Mesenchymal stem cell (in vitro differentiated cells and primary cell): ENCODE measurements at places on chromosomes 2 and 18.

DNA sequence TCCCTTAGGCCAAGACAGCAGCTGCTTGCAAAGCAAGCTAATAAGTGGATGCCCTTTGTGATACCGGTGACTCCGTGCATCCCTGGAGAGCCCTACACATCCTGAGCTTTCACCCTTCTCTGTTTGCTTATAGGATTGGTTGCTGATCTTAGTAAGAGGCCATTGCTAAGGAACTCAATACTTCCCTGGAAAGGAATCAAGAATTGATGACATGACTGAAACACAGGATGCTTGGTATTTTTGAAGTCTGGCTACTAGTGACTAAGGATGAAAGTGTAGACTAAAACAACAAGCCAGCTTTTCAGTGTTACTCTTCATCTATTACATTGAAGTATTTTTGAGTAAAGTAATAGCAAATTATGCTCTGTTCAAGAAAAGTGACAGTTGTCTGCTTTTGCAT is 123.0 kb upstream of the SERPINE2 start:
- H3K4me3 ChIP-seq = no peak overlapping the region
- no peak for DNase-seq
- no peaks in the 10 kb centered on the region for H3K27me3 ChIP-seq
- H3K36me3 ChIP-seq = no peaks in the 10 kb centered on the region
- H3K4me1 ChIP-seq = peaks cover 8% of the 10 kb centered on the region
- H3K27ac ChIP-seq = peak overlapping the region; percentile 73

- DNase-seq = peak; percentile 14
- H3K4me3 ChIP-seq = no peak overlapping the region
- no peaks in the 10 kb centered on the region for H3K27me3 ChIP-seq
- no peak overlapping the region for H3K27ac ChIP-seq
- H3K36me3 ChIP-seq = no peaks in the 10 kb centered on the region
Measured at GRCh38 chr18:12741351-12741750, 38.5 kb downstream of the PSMG2 start.

DNA sequence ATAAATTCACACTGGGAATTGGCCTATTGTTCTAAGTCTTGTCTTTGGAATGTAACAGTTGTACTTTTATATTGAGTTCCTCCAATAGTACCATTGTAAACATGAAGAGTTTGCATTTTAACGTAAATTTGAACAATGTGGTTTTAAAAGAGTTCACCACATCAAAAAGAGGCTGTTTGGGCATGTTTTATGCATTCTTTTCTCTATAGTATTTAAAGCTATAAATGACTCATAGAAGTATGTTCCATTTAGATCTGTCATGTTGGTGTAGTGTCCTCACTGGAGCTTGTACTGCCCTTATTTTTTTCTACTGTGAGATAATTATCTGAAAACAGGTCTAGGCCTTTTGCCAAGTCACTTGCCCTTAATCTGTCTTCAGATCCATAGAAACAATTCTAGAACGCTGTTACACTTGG is 141.9 kb downstream of the RHBDD1 start:
- no peak overlapping the region for H3K4me3 ChIP-seq
- DNase-seq = peak; percentile 61
- no peaks in the 10 kb centered on the region for H3K27me3 ChIP-seq
- H3K27ac ChIP-seq = no peak overlapping the region
- no peaks in the 10 kb centered on the region for H3K4me1 ChIP-seq
- H3K36me3 ChIP-seq = no peaks in the 10 kb centered on the region

- H3K27me3 ChIP-seq = no peaks in the 10 kb centered on the region
- no peak within 1 kb of the TSS for H3K27ac ChIP-seq
- H3K4me1 ChIP-seq = no peaks in the 10 kb centered on the region
- H3K4me3 ChIP-seq = no peak within 1 kb of the TSS
- DNase-seq = no peak
Measured at GRCh38 chr2:134253804-134254203, at the start of gene MGAT5. MGAT5 (plus strand) TSS chr2:134254072; CDS start chr2:134254404, 332 bp downstream.

- H3K4me1 ChIP-seq = peaks cover 5% of the 10 kb centered on the region
- peaks cover 12% of the 10 kb centered on the region for H3K36me3 ChIP-seq
- DNase-seq = no peak
- H3K4me3 ChIP-seq = no peak overlapping the region
Measured at GRCh38 chr2:69995511-69995910, 34.1 kb upstream of the ASPRV1 start.

DNA sequence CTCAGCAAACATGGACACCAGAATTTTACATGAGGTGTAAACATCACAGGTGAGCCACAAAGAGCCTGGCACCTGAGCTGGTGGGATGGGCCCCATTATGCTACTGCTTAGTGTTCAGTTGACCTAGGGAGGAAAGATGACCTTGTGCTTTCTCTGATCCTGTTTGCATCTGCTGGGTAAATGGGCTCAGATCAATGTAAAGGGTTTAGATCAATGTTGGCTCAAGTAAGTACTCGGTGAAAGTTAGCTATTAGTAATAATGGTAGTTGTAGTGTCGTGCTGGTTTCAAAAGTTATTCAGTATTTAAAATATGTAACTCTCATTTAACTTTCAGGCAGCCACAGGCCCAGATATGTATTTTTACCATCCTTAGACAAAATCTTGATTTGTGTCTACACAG is 19.8 kb downstream of the ABHD3 start:
- no peak for DNase-seq
- H3K27me3 ChIP-seq = no peaks in the 10 kb centered on the region
- H3K27ac ChIP-seq = no peak overlapping the region
- peaks cover 3% of the 10 kb centered on the region for H3K4me1 ChIP-seq
- no peaks in the 10 kb centered on the region for H3K36me3 ChIP-seq

GRCh38 chr2:127721978-127722355 is 20.7 kb downstream of the SFT2D3 start:
- no peaks in the 10 kb centered on the region for H3K4me1 ChIP-seq
- H3K36me3 ChIP-seq = peaks cover 73% of the 10 kb centered on the region
- no peaks in the 10 kb centered on the region for H3K27me3 ChIP-seq
- H3K4me3 ChIP-seq = no peak overlapping the region

DNA sequence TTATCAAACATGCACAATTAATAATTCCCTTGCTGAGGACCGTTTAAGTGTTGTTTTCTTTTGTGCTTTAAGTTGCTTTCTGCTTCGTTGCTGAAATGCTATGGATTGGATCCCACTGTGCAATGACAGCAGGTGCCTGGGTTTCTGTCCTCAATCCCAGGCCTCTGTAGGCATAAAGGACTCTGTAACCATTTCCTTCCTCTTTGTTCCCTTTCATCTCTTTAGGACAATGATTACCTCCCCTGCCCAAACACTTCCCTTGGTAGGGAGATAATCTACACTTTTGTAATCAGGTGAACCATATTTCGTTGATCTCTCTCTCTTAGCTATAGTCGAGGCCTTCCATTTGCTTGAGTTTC is 58.6 kb upstream of the LYPD6B start:
- DNase-seq = no peak
- no peak overlapping the region for H3K27ac ChIP-seq
- H3K4me1 ChIP-seq = peaks cover 1% of the 10 kb centered on the region
- no peak overlapping the region for H3K4me3 ChIP-seq

GRCh38 chr2:126776255-126776654 is 120.3 kb downstream of the GYPC start:
- peak; percentile 1 for DNase-seq
- peaks cover 12% of the 10 kb centered on the region for H3K4me1 ChIP-seq
- H3K36me3 ChIP-seq = no peaks in the 10 kb centered on the region

- no peaks in the 10 kb centered on the region for H3K27me3 ChIP-seq
- peaks cover 95% of the 10 kb centered on the region for H3K36me3 ChIP-seq
- H3K4me3 ChIP-seq = no peak overlapping the region
Measured at GRCh38 chr2:117960231-117960630, 53.6 kb downstream of the CCDC93 start.

DNA sequence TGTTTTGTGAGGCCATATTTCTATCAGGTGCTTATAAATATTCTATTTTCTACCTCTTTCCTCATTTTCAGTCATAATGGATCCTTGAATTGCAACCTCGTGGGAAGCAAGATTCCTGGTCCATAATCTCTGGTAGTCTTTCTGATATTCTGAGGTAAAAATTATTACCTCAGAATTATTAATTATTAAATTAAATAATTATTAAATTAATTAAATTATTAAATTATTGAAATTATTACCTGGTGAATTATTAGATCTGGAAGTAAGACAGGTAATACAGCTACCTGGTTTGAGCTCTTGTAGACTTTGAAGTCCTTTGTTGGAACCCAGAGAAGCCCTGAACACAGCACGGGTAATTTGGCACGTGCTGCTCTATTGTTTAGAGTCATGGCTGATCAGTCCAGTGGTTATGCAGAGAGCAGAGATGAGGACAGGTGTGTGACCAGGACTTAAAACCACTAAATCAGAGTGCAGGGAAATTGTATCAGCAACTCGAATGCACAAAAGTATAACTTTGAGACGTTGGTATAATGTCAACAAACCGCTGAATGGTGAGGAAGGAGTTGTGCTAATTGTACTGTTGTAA is 46.8 kb upstream of the PTPRM start:
- no peak overlapping the region for H3K4me3 ChIP-seq
- H3K27ac ChIP-seq = no peak overlapping the region
- H3K4me1 ChIP-seq = peaks cover under 1% of the 10 kb centered on the region
- no peaks in the 10 kb centered on the region for H3K36me3 ChIP-seq
- H3K27me3 ChIP-seq = no peaks in the 10 kb centered on the region

DNA sequence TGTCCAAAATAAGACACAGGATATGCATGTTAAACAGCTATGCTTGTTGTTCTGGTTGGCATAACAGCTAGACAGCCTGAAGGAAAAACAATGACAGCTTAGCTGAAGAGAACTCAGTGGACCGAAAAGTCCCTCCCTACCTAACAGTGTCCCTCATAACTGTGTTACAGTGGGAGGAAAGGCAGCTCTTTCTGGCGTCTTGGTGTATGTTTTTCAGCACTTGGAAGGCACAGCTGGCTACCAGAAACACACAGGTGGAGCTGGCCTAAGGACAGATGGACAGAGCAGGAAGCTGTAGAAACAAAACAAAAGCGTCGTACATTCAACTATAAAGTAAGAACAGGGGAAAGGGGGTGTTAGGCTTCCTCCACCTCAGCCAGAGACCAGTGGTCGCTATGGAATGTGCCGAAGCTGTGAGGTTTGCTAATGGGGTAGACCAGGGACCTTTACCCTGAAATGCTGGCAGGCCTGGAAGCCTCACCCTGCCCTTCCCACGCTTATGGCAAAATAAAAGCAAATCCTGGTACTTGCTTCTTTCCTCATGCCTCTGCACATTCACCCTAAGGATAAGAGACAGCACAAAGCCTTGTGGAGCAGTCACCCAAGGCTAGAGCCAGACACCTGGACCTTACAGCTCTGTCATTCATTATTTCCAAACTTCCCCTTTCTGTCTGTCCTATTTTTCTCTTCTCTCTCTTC is 103.5 kb upstream of the TRIB2 start:
- H3K27me3 ChIP-seq = no peaks in the 10 kb centered on the region
- H3K4me3 ChIP-seq = no peak overlapping the region
- no peaks in the 10 kb centered on the region for H3K36me3 ChIP-seq
- no peak overlapping the region for H3K27ac ChIP-seq
- peaks cover 4% of the 10 kb centered on the region for H3K4me1 ChIP-seq
- DNase-seq = no peak

GRCh38 chr2:30030361-30030760 is 109.0 kb upstream of the ALK start:
- H3K27ac ChIP-seq = no peak overlapping the region
- H3K4me3 ChIP-seq = no peak overlapping the region
- H3K4me1 ChIP-seq = no peaks in the 10 kb centered on the region
- no peak for DNase-seq
- H3K36me3 ChIP-seq = no peaks in the 10 kb centered on the region
- peaks cover 5% of the 10 kb centered on the region for H3K27me3 ChIP-seq

DNA sequence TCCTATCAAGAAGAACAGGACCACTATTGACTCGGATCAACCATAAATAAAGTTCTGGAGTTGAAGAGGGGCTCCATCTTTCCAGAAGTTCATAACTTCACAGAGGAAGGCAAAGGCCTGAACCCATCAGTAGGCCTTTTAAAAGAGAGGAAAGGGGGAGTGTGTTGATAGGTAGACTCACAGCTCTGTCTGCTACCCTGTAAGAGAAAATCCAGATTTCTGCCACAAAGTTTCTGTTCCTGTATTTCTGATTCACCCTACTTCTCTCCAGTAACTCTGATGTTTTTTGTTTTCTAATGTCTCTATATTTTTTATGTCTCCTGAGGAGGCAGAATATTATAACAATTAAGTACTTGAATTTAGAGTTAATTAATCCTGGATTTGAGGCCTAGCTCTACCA is 564.0 kb downstream of the TNS1 start:
- no peak for DNase-seq

- no peak for DNase-seq
- peak overlapping the region; percentile 75 for H3K4me3 ChIP-seq
- no peaks in the 10 kb centered on the region for H3K27me3 ChIP-seq
- H3K27ac ChIP-seq = peak overlapping the region; percentile 86
- peaks cover 13% of the 10 kb centered on the region for H3K4me1 ChIP-seq
Measured at GRCh38 chr2:42809131-42809818, 16.9 kb upstream of the HAAO start.

GRCh38 chr18:3451989-3452749 is 2.2 kb downstream of the TGIF1 start:
- peak overlapping the region; percentile 96 for H3K4me3 ChIP-seq
- DNase-seq = peak; percentile 68
- H3K27ac ChIP-seq = peak overlapping the region; percentile 97
- no peaks in the 10 kb centered on the region for H3K27me3 ChIP-seq
- peaks cover 13% of the 10 kb centered on the region for H3K36me3 ChIP-seq
- peaks cover 2% of the 10 kb centered on the region for H3K4me1 ChIP-seq

DNA sequence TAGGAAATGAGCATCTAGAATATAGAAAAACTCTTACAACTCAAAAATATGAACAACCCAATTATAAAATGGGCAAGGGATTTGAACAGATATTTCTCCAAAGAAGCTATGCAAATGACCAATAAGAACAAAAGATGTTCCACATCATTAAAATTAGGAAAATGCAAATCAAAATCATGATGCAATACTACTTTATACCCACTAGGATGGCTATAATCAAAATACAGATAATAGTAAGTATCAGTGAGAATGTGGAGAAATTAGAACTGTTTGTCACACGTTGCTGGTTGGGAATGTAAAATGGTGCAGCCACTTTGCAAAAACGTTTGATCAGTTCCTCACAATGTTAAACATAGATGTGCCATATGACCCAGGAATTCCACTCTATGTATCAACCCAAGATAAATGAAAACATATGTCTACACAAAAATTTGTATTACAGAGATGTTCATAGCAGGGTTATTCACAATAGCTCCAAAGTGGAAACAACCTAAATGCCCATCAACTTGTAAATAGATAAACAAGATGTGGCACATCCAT is 558.4 kb downstream of the SLC4A3 start:
- H3K36me3 ChIP-seq = no peaks in the 10 kb centered on the region
- no peak overlapping the region for H3K4me3 ChIP-seq
- DNase-seq = no peak
- no peaks in the 10 kb centered on the region for H3K4me1 ChIP-seq
- H3K27ac ChIP-seq = no peak overlapping the region
